Lung (tissue), 17 donors: ENCODE measurements at places on chromosomes 12 and 14. TPM values are rescaled to one million over a fixed set of nuclear protein-coding genes. Genes with fewer than 3 reads are reported as not detected.

The TMEM117 gene
- total RNA-seq, result 3.3 TPM

The ARHGEF40 gene
- total RNA-seq, result 36.7 TPM

The SDR9C7 gene
- not detected for total RNA-seq

The OASL gene
- 11.1 TPM for total RNA-seq

The COQ10A gene
- total RNA-seq, result 16.5 TPM
